Activated CD4-positive, alpha-beta memory T cell treated with anti-CD3 and anti-CD28 coated beads, Interleukin-2, amount 10 ng/mL, durations not matched to agents 7 days and 5 days (primary cell): ENCODE measurements at places on chromosomes 1 and 21. TPM values are rescaled to one million over a fixed set of nuclear protein-coding genes. Genes with fewer than 3 reads are reported as not detected.

SYCP1 gene
- total RNA-seq, result not detected

- no peak for DNase-seq
Measured at GRCh38 chr1:206556047-206556749, 48.9 kb downstream of the RASSF5 start.

DNA sequence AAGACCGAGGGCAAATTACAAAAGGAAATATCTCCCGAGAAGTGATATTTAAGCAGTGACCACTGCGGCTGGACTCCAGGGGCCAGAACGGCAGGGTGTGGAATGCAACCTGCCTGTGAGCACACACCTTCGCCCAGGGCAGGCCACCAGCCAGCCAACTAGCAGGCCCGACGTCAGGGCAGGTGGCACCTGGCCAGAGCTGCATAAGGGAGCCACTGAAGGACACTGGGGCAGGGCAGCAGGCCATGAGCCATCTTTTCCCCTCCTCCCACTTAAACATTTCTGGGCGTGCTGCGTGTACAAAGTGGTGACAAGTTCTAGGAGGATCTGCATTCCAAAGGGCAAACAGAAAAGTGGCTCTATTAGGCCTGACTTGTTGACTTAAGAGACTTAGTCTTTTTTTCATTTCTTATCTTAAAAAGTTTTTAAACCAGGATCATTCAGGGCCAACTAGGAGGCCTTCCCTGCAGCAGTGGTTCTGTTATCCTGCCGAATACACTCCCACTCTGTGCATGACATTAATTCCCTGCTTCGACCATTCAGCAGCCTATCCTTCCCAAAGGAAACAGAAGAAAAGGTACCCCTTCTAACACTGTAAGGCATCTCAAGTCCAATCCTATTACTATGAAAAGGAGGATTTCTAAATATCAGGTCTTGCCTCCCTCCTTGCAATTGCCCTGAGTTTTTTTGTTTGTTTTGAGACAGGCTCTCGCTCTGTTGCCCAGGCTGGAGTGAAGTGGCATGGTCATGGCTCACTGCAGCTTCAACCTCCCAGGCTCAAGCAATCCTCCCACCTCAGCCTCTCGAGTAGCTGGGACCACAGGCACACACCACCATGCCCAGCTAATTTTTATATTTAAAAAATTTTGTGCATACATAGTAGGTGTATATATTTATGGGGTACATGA lies 96.3 kb downstream of the BCAR3 start:
- DNase-seq, result no peak

TMEM39B gene
- total RNA-seq, result 24.5 TPM

GRCh38 chr1:219582296-219582695 lies 30.6 kb downstream of the ZC3H11B start:
- DNase-seq, result no peak

DNA sequence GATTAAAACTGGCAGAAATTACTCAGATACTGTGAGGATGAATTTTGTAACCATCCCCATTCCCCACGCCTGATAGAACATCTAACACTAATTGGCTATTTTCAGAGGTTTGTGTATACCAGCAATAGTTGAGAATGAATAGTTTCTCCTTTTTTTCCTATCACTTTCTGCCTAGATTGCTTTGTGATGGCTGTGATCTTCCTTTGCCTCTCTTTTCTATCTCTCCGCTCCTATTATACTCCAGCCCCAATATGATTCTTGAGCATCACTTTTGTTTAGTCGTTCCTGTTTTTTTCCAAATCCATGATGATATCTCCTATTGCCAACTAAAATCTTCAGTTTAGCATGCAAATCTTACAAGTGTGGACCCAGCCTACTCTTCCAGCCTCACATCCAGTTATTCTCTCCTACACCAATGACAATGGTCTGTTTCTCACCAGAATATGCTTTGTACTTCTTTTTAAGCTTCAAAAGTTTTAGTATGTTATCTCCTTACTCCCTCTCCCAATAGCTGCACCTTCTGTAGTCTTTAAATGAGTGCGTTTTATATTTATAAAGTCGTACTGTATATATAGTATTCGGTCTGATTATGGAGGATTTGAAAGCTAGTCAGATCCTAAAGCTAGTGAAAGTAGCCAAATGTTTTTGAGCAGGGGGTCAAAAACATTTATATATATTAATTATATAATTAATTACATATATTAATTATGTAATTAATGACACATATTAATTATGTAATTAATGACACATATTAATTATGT lies 25.2 kb downstream of the MAGI3 start:
- no peak for DNase-seq

GRCh38 chr1:29004798-29005197 lies 90.4 kb downstream of the EPB41 start:
- no peak for DNase-seq

DNA sequence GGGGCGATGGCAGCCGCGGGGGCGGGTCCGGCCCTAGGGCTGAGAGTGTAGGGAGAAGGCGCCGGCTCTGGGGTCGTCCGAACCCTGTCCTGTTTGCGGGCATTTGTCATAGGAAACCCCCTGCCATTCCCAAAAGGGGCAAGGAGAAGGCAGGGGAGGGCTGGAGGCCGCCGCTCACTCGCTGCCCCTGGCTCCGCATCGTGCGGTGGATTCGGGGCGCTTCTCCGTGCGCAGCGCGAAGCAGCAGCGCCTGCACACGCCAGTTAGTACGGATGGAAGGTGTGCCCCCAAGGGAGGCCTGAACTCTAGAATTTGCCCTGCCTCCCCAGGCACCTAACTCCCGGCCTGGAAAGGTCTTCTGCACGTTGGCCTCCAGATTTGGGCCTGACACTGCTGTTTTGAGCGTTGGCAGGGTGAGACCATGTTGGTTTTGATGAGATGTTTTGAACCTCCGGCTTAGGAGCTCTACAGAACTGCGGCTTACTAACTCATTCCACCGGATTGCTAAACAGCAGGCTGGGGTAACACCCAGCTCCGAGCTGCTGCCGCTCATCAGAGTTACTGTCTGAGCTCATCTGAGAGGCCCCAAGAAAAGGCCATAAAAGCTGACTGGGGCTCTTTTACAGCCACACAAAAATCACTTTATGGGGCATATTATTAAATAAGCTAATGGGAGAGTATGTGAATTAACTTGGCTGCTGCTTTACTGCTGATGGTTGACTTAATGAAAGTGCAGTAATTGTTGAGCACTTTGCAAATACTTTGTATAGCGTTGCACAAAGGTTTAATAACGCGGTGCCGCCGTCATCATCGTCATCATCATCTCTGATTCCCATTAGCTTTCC lies 987 bp downstream of the GPR137B start:
- peak; percentile 41 for DNase-seq

DNA sequence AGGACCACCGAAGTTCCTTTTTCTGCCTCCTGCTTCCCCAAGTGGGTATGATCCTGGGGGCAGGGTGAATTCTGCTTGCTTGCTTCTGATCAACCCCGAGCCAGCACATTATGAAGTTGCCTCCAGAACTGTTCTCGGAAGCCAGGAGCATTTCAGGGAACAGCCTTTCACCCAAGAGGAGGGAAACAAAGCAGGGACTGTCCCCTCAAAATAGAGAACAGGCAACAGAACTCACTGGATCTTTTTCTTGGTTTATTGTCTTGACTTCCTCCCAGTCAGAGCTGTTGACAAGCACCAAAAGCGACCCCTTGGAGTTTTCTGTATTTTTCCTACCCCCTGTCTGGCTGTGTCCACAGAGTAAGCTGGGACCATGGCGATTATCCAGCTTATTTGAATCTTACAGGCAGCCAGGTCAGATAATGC lies 258.3 kb upstream of the SGIP1 start:
- peak; percentile 37 for DNase-seq

GRCh38 chr1:188735567-188735966 lies 1742.1 kb downstream of the BRINP3 start:
- DNase-seq, result no peak

- no peak for DNase-seq
Measured at GRCh38 chr1:153680120-153680403, 1.6 kb downstream of the NPR1 start.

DNA sequence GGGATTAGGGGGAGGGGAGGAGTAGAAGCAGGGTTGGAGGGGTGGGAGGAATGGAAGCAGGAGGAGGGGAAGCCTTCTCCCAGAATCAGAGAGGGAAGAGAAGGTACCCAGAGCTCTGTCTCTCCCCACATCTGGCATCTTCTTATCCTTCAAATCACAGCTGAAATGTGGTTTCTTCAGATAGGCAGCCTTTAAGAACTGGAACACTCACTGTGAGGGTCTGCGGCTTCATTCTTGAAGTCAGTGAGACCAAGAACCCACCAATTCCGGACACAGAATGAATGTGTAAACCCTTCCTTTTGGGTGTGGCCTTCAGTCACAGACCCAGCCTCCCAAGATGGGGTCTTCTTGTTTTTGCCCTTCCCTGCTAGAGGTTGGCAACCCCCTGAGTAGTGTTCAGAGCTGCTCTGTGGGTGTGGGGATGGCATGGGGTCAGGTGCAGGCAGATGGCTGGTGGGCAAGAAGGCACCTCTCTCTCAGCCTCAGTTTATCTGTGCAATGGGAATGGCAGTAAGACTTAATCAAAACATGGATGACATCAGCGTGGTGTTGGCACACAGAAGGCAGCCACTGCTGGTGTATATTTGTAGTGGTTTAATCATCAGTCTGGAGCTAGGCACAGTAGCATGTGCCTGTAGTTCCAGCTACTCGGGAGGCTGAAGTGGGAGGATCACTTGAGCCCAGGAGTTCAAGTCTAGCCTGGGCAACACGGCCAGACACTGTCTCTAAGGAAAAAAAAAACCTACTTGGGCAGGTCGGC lies 7.2 kb downstream of the FAAH start:
- no peak for DNase-seq
